Activated CD4-positive, alpha-beta T cell treated with anti-CD3 and anti-CD28 coated beads, Interleukin-2, amount 50 U/mL, for 1 hour (primary cell): ENCODE measurements at places on chromosomes 12 and 14.
A peak's percentile ranks its signal among the peaks of the same experiment; 100 is the strongest.

DNA sequence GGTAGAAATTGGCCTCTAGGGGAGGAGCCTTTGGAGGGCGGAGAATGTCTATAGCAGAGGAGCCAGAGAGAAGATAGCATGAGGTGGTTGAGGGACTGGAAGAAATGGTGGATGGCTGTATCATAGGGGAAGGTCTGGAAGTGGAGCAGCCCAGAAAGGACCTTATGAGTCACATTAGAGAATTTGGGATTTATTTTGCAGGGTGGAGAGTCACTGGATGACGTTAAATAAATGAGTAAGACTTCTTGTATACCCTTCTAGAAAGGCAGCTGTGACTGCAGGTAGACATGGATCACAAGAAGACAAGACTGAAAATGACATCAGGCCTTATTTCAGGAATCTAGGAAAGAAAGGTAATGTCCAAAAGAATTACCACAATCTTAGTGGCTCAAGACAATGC is 208.2 kb upstream of the TMTC1 start:
- DNase-seq = no peak

DNA sequence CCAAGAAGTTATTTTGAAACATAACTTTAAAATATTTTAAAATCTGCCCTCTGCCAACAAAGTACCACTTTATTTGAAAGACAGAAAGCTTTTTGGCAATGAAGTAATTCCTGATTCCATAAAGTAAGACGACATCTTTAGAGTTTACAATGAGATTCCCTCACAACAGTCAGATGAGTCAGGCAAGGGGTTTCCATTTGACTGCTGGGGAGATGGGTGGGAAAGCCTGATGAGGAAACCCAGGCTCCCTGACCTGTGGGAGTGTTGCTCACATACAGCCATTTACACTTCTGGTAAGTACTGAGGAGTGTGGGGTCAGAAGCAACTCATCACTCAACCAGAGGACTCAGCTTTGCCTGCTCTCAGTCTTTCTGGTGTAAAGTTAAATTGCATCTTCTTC is 10.2 kb downstream of the KITLG start:
- no peak for DNase-seq

DNA sequence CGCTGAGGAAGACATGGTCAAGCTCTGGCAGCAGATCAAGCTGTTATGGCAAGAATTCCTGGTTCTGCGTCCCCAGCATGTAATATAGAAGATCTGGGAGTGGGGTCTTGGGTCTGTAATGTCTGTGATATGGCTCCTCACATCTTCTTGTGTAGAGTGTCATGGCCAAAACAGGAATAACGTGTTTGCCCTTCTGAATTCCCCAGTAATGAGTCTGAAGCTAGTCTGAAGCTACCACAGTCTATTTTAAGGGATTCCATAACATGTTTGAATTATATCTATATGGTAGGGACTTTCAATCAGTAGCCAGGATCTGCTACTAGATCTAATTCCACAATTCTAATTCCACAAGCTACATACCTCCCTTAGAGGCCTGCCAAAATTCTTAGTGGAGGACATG is 31.4 kb upstream of the SOX5 start:
- DNase-seq = no peak

DNA sequence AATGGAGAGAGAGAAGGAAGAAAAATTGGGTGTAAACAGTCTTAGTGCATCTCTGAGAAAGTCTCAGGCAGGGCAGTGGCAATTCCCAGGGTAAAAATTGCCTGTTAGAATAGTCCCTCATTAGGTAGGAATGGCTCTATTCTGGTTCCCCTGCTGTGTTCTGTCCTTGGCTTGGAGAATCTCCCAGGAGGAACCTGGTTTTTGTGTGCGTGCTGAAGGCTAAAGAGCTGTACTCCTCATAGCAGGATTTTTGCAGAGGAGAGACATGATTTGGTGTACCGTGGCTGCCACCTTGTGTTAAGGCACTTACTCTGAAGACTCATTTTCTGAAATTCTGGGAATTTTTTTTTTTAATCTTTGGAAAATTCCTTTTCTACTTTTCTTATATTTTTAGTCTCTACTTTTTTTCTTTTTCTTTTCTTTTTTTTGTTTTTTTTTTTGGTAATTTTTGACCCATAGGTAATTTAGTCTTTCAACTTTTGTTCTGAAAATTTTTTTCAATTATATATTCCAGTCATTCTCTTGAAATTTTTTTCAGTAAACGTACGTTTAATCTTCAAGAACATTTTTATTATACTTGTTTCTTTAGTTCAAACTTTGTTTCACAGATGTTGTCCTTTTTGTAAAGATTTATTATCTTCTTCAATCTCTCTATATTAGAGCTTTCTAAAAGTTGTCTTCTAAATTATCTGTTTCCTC is 63.8 kb downstream of the FBXO33 start:
- peak; percentile 18 for DNase-seq

DNA sequence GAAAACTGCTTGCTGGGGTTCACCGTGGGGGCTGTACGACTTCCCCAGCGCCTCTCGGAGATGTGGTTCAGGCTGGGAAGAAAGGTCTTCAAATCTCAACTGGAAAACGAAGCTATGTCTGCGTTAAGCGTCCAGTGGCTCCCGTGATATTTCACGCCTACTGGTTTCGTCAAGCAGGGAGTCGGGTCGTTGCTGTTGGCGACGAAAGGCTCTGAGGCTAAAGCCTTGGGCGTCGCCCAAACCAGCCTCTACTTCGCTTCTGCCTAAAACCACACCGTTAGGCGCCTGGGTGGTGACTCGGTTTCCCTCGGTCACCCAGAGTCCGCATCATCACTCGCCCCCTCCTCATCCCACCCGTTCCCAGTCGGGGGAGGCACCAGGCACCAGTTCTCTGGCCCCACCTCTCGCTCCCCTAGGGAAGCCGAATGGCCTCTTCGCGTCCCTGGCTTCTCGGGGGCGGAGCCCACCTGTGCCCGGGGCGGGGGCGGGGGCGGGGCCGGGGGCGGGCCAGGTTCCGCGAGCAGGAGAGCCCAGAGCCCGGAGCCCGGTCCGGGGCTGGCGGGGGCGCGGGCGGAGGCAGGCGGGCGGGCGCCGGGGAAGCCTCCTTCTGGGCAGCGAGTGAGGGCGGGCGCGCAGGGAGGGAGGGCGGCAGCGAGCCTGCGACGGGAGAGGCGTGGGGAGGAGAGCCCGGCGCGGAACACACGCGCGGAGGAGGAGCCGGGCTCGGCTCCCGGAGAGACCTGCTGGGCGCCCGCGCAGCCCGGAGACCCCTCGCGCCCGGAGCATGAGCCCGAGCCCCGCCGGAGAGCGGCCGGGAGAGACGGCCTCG is at the start of gene B4GALNT3:
Gene B4GALNT3 (plus strand): TSS at position 510 of the 829 bp plus-strand sequence. CDS start 438 bp downstream, outside the sequence.
- peak; percentile 35 for DNase-seq

DNA sequence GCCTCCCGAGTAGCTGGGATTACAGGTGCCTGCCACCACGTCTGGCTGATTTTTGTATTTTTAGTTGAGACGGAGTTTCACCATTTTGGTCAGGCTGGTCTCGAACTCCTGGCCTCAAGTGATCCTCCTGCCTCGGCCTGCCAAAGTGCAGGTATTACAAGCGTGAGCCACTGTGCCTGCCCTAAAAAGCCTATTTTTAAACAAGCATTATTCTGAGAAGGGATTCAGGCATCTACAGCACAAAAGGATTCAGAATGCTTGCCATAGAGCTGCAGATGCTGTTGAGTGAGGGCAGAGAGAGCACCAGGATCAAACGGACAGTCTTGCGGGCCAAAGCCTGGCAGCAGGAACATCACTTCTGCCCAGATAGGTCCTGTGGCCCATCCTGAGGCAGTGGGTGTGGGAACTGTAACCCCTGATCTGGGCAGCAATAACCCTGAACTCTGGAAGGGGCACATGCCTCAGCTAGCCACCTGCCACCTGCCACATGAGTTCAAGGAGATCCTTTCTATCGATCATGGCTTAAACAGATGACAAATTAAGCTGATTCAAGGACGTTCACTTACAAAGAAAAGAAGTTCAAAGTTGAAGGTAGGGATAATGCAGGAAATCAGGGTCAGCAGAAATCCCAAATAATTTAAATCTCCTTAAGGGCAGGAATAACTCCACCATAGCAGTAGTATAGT is 16.8 kb upstream of the SNX6 start:
- DNase-seq = no peak

- DNase-seq = no peak
Observed at GRCh38 chr14:51004801-51005526, 60.7 kb upstream of the PYGL start.

DNA sequence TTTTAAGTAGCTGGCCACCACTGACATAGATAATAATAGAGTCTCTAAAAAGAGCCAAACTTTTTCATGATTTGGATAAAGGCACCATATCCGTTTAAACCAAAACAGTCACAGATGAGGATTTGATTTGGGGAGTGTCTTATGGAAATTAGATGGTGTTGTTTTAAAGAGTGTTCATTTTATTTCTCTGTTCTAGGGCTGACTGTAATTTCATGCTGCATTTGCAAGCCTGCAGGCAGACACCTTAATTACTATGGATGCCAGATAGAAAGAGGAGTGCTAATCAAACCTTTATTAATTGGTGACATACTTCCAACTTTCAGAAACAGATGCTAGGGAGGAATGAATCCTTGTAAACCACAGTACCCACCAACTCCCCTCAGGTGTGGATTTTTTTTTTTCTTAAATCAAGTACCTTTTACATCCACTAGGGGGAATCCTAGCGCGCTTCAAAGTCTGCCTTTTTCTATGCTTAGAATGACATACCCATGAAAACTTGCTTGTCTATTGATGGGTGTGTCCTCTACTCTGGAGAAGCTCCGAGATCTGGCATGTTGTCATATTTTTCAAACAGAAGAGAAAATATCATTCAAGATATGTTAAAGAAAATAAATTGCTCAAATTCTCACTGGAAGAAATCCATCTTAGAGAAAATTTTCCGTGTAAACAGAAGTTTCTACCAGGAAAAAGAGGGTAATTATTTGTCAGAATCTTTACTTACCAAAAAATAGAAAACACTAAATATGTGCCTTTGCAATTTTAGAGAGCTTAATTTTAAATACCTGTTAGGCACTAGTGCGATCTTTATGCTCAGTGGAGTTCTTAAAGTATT is 14.2 kb upstream of the PLXNC1 start:
- peak; percentile 19 for DNase-seq

GRCh38 chr12:7656121-7656520 is 9.6 kb downstream of the APOBEC1 start:
- DNase-seq = no peak

- DNase-seq = no peak
Observed at GRCh38 chr14:79670811-79671210, 540.5 kb downstream of the DIO2 start.

DNA sequence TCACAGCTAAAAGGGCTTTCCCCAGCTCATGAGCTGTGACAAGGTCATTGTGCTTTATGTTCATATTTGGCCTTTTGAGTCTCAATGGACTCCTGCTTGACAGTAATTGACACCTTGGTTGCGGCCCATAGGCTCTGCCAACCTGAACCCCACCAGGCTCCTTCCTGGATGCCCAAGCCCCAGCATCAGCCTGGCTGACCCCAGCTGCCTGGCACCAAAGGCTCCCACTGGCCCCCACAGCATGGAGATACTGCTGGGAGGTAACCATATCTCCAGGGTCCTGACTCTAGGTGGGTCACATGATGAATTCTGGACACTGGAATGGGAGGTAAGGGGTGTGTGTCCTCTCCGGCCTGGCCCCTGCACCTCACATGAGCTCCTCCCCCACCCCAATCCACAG is 50.2 kb downstream of the CLMN start:
- DNase-seq = no peak

- no peak for DNase-seq
Observed at GRCh38 chr12:94839347-94839746, 164.2 kb downstream of the NDUFA12 start.

DNA sequence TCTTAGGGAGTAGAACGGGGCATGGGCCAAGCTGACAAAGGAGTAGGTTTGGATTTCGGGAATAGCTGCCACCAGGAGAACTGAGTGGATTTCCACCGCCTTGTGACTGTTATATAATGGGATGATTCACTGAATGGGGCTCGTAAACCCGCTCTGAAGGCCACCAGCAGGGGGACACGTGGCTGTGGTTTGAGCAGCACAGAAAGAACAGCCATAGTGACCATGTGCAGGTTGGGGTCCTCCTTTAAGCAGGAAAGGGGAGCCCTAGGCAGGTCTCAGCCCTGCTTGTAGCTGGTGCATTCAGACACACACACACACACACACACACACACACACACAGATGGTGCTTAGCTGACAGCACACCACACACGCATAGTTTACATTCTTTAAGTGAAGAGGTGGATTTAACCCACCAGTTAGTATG is 8.6 kb upstream of the ASB2 start:
- no peak for DNase-seq

GRCh38 chr14:75443203-75443969 is 15.6 kb downstream of the JDP2 start:
- DNase-seq = no peak

GRCh38 chr14:99217066-99217955 is 54.7 kb downstream of the BCL11B start:
- DNase-seq = no peak

DNA sequence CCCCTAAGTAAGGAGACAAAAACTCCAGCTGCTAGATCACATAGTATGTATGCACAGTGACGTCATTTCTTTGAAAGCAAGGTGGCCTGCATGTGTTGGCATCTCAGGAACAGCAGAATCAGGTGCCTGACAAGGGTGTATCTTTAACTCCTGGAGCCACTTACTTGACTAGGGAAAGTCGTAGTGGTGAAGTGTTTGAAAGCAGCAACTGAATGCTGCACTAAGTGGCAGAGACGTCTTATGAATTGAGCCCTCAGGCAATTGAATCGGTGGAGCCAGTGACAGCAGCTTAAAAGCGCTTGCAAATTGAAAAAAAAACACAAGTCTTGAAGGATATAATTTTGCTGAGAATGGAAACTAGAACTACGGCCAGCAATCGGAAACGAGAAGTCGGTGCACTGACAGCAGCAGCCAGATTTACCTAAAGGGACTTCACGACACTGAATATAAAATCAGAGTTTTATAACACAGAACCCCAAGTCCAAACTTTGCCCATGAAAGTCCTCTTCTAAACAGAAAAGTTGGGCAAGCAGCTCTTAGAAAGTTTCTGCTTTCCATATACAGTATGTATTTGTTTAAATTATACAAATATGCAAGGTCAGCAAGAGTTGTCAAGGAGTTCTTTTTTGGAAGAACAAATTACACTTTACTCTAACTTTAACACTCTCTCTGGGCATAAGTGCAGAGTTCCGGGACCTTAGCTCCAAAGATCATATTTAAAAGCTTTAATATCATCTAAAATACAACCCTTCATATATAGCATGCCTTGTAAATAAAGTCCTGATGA is 1.1 kb downstream of the IGF1 start:
- no peak for DNase-seq

- no peak for DNase-seq
Observed at GRCh38 chr14:92880351-92880750, 42.6 kb upstream of the CHGA start.
